ENCODE measurements at places on chromosomes 7 and 10.

DNA sequence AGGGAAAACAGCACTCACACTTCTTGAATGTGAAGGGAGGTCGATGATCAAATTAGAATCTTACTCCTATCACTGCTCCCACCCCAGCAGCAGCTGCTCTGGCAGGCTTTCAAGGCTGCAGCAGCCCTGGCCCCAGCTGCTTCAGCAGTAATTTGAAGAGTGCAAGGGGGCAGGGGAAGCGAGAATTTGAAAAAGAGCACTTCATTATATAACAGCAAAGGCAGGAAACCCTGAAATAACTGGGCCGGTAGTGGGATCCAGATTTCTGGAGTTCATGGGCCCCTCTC, 44.9 kb downstream of the MYPN start:
- no peak for DNase-seq

DNA sequence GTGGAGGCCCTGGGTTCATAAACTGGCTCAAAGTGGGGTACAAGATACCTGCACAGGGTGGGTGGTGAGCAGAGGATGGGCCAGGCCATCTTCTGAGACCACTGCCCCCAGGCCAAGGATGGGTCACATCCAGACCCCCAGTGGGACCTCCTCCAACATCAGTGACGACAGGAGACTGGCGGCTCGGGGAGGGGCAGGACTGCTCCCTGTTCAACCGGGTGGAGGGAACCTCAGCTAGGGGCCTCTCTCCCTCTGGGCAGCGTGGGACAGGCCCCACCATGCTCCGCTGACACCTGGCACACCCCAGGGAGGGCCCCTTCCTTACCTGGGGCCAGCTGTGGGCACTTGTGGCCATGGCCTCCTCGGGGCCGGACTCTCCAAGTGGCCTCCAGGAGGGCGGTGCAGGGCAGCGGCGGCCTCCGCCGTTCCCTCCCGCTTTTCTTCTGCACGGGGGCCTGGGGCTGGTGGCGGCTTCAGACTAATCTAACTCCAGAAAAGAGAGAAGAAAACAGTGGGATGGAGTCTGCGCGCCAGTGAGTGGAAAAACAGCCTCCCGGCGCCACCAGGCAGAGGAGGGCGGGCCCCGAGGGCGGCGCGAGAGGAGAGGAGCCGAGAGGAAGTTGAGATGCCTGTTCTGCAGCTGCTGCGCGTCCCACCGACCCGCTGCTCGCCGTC, at the start of gene CALHM2:
Gene CALHM2 (minus strand): TSS at position 540 of the 675 bp plus-strand sequence. CDS start 2,429 bp downstream, outside the sequence.
- peak; percentile 37 for DNase-seq

DNA sequence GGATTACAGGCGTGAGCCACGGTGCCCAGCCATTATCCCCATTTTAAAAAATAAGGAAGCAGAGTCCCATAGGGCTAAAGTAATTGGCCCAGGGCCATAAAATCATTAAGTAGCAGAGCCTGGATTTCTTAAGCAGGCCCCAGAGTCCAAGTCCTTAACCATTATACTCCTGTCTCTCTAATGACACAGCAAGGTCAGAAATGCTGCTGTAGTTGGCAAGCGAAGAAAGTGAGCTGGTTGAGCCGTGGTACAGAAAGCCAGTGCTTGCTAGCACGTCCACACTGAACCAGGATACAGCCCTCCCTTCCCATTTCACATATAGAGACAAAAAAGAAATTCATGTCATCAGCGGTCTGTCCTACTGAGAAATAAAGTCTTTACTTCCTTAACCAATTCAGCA, 562.7 kb downstream of the GALNT17 start:
- DNase-seq: no peak

DNA sequence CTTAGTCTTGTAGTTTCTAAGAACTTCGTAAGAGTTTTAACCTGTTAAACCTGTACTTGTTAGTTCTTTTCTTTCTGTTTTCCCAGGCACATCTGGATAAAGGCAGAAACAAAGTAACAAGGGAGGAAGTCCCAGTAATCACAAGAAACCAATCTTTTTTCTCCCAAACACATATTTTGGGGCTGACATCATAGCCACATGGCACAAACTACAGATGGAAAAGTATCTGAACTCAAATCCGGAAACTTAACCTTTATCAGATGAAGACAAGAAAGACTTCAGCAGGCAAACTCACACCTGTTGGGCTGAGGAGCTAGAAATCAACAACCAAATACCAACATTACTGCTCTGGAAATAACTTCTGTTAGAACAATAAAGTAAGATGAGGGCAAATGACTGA, 67.1 kb downstream of the CUBN start:
- DNase-seq: no peak

GRCh38 chr7:8881916-8882315, 448.5 kb downstream of the NXPH1 start:
- DNase-seq: no peak

Data from stimulated activated CD4-positive, alpha-beta T cell treated with anti-CD3 and anti-CD28 coated beads, TNF-alpha, amount 100 ng/mL, for 48 hours (primary cell).